Pancreas (tissue), 10 donors: ENCODE measurements at places on chromosomes 16 and 17. TPM values are rescaled to one million over a fixed set of nuclear protein-coding genes. Genes with fewer than 3 reads are reported as not detected.

DNA sequence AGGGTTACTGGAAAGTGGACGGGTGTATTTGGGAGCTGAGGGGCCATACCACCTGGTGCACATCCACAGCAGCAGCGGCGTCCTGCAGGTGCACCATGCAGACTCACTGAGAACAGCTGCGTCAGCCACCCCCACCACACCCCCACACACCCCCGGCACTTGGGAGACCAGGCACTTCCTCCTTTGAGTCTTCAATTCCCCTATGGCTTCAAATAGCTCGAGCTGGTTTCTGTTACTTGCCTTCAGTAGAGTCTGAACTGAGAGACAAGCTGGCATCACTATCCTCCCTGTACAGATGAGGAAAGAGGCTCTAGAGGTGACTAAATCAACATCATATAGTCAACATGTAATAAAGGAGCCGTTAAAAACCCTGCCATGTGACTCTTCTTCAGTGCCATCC is 15.4 kb downstream of the CUEDC1 start:
- H3K36me3 ChIP-seq, result no peaks in the 10 kb centered on the region
- DNase-seq, result no peak
- H3K27me3 ChIP-seq, result no peaks in the 10 kb centered on the region
- peaks cover 33% of the 10 kb centered on the region for H3K4me1 ChIP-seq
- H3K4me3 ChIP-seq, result no peak overlapping the region
- H3K27ac ChIP-seq, result peak overlapping the region; percentile 18

KRTAP4-6 gene
- total RNA-seq, result not detected

DBNDD1 gene
- total RNA-seq, result 9.6 TPM

DNA sequence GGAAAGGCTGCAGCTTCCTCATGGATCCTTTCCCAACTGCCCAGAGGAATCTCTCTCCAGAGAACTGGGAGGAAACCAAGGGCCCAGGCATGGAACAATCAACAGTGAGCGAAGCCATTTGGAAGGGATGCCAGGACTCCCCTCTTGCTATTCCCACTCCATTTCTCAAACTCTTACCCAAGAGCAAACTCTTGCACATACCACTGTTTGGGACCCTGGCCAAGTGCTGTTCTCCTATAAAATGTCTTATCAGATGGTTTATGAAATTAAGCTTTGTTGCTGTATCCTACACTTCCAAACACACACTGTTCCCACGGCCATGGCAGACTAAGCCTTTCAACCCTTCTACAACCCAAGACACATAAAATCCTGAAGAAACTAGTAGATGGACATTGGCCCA is 48.3 kb upstream of the AXIN2 start:
- H3K4me3 ChIP-seq, result no peak overlapping the region
- no peak for DNase-seq
- H3K27me3 ChIP-seq, result no peaks in the 10 kb centered on the region
- H3K36me3 ChIP-seq, result no peaks in the 10 kb centered on the region
- H3K4me1 ChIP-seq, result no peaks in the 10 kb centered on the region
- no peak overlapping the region for H3K27ac ChIP-seq

DNA sequence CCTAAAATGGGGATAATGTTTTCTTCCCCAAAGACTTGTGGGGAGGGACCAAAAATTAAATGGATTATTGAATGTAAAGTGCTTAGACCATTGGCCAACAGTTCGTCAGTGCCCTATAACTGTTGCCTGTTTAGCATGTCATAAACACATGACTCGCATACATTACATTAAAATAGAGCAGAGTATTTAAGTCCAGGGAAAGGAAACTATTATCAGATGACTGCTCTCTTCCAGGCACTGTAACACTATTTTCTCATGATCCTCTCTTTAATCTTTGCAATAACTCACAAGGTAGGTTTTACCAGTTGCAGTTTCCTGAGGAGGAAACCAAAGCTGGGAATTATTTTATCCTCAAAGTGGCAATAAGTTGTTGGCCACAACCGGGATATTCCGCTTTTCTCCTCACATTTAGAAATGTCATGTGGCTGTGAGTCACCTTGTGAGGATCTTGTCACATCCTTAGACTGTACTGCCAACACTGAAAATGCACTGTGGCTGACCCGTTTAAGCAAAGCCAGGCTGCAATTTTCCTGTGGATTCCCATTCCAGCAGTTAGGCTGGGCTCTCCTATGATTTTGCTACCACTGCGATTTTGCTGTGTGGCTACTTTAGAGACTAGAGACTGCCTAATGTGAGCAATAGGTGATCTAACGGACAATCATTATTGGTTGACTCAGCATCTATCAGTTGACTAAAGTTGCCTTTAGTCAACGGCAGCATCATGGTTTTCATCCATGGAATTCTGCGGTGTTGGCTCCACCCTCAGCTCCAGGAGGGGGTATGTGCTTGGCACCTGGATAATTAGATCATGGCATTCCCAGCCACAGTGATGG is 58.3 kb upstream of the DHX40 start:
- H3K4me3 ChIP-seq, result no peak overlapping the region
- H3K27ac ChIP-seq, result no peak overlapping the region
- H3K4me1 ChIP-seq, result no peaks in the 10 kb centered on the region
- no peak for DNase-seq
- H3K36me3 ChIP-seq, result no peaks in the 10 kb centered on the region

- DNase-seq, result no peak
- H3K4me1 ChIP-seq, result peaks cover 5% of the 10 kb centered on the region
- H3K4me3 ChIP-seq, result no peak overlapping the region
- no peaks in the 10 kb centered on the region for H3K36me3 ChIP-seq
These were observed 1.5 kb downstream of the CASKIN1 start for GRCh38 chr16:2194852-2195321.

DNA sequence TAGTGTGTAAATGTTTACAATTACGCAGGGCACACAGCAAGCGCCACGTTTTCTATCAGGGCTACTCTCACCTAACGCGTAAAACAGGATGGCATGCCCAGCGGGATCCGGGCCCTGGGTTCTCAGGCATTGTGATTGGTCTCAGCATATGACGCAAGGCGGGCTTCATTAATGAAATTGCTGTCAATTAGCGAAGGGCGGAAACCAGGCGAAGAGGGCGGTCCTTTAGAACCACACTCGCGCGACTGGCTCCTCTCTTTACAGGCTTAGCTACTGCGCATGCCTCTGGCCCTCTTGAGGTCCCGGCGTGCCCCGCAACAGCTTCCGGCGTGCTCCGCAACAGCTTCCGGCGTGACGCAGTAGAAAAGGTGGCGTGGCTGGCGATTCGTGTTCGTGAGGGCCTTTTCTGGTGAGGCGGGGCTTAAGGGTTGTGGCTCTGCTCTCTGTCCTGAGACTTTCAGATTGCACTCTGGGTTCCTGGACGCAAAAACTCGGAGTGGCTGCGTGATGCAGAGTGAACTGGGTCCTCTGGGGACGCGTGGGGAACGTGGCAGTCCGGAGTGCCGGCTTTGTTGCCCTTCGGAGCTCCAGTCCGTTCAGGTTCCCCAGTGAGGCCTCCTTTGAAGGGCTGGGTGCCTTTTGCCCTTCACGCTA is 9.2 kb downstream of the OR2C1 start:
- H3K4me3 ChIP-seq, result peak overlapping the region; percentile 46
- no peaks in the 10 kb centered on the region for H3K36me3 ChIP-seq
- no peaks in the 10 kb centered on the region for H3K4me1 ChIP-seq

- H3K36me3 ChIP-seq, result peaks cover 6% of the 10 kb centered on the region
- H3K4me1 ChIP-seq, result no peaks in the 10 kb centered on the region
- no peak overlapping the region for H3K27ac ChIP-seq
These were observed 112.5 kb upstream of the CHMP6 start for GRCh38 chr17:80878876-80879722.

GRCh38 chr17:4175921-4176807 is 33.2 kb downstream of the CYB5D2 start:
- peaks cover 26% of the 10 kb centered on the region for H3K36me3 ChIP-seq
- no peak overlapping the region for H3K27ac ChIP-seq
- no peak for DNase-seq
